Left lung (tissue), 14 donors: ENCODE measurements at places on chromosomes 7 and 10.

DNA sequence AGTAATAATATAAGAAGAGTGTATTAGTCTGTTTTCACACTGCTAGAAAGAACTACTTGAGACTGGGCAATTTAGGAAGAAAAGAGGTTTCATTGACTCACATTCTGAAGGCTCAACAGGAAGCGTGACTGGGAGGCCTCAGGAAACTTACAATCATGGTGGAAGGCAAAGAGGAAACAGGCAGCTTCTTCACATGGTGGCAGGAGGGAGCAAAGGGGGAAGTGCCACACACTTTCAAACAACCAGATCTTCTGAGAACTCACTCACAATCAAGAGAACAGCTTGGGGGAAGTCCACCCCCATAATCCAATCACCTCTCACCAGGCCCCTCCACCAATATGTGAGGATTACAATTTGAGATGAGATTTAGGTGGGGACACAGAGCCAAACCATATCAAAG is 212.5 kb upstream of the HDAC9 start:
- H3K27me3 ChIP-seq, result no peaks in the 10 kb centered on the region
- H3K4me1 ChIP-seq, result no peaks in the 10 kb centered on the region
- no peak for DNase-seq
- H3K36me3 ChIP-seq, result no peaks in the 10 kb centered on the region
- H3K4me3 ChIP-seq, result no peak overlapping the region

DNA sequence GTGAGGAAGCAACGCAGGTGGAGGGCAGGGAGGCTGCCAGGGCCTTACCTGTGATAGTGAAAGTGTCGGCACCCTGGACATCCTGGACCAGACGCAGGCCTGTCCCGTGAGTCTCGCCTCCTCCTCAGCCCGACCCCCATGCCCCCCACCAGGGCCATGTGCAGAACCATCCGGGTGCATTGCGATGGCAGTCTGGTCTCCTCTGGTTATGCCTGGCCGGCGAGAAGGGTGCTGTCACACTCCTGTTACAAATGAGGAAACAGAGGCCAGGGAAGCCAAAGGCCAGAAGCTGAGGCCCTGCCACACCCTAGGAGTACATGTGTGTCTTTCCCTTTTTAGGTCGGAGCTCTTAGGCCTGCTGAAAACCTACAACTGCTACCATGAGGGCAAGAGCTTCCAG is 7.2 kb downstream of the DEPP1 start:
- H3K27ac ChIP-seq, result no peak overlapping the region
- H3K4me1 ChIP-seq, result peaks cover 90% of the 10 kb centered on the region
- H3K4me3 ChIP-seq, result no peak overlapping the region
- DNase-seq, result no peak
- no peaks in the 10 kb centered on the region for H3K27me3 ChIP-seq
- H3K36me3 ChIP-seq, result no peaks in the 10 kb centered on the region

DNA sequence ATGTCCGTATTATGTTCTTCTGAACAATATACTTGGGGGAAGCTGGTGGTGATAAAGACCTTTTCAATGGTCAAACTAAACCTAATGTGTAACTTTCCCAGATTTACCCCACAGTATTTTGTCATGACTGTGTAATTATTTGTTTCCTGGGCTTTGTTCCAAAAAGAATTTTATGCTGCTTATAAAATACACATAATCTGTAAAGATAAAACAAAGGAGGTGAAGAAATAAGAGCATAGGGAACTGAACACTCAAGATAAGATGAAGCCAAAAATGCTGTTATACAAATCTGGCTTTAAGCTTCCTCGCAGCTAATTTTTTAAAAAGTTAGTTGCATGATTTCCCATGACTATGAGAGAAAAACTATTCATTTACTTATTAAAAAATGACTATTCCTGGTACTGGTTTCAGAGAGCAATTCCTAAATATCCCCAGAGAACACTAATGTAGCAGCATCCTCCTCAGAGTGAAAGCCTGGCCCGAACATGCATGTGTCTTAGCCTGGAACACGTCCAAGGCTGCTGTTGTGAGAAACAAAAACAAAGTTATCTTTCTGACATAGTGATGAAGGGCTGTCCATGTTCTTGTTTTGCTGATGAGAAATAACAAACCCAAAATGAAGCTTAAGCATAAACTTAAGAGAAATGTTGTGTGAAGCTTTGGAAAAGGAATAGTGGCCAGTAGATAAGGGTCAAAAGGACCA is 33.9 kb downstream of the MALSU1 start:
- peak; percentile 93 for DNase-seq
- peaks cover 29% of the 10 kb centered on the region for H3K4me1 ChIP-seq
- H3K27me3 ChIP-seq, result no peaks in the 10 kb centered on the region
- no peak overlapping the region for H3K4me3 ChIP-seq
- H3K27ac ChIP-seq, result peak overlapping the region; percentile 49

- no peaks in the 10 kb centered on the region for H3K27me3 ChIP-seq
- H3K27ac ChIP-seq, result no peak overlapping the region
- no peak overlapping the region for H3K4me3 ChIP-seq
- H3K4me1 ChIP-seq, result no peaks in the 10 kb centered on the region
- H3K36me3 ChIP-seq, result no peaks in the 10 kb centered on the region
Observed at GRCh38 chr10:116104210-116104932, 168.6 kb downstream of the GFRA1 start.

DNA sequence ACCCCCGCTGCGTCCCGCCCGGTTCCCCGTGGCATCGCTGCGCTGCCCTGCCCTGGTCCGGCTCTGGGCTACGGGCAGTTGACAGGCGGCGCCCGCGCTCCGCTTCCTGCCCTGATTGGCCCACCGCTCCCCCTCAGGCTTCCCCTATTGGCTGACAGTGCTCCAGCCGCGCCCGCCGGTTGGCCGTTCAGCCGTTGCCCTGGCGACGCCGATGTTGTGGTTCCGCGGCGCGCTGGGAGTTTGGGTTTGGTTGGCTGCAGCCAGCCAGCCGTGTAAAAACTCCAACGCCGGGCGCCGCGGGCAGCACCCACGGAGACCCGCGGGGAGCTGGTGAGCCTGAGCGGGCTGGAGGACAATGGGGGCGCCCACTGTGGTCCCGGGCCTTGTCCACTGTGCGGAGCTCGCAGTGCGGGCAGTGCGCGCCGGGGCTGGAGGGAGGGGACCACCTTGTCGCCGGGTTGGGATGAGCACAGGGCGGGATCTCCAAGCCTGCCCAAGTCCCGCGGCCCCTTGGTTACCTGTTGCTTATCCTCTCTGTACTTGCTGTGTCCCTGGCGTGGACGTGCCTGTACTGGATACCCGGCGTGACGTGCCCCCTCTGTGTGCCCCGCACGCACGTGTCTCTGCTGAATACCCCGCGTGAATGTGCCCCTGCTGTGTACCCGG is at the start of gene C7orf57:
Gene C7orf57, plus strand, starts transcription at position 243 of the 666 bp plus-strand sequence. CDS start 766 bp downstream, outside the sequence.
- H3K4me3 ChIP-seq, result peak within 1 kb of the TSS; percentile 41
- peak; percentile 97 for DNase-seq
- H3K27me3 ChIP-seq, result peaks cover 26% of the 10 kb centered on the region
- peaks cover 9% of the 10 kb centered on the region for H3K4me1 ChIP-seq

GRCh38 chr7:44639671-44640321 is 33.4 kb downstream of the OGDH start:
- no peaks in the 10 kb centered on the region for H3K36me3 ChIP-seq
- peak overlapping the region; percentile 84 for H3K27ac ChIP-seq
- DNase-seq, result peak; percentile 58
- no peaks in the 10 kb centered on the region for H3K27me3 ChIP-seq
- peaks cover 69% of the 10 kb centered on the region for H3K4me1 ChIP-seq
- H3K4me3 ChIP-seq, result no peak overlapping the region

DNA sequence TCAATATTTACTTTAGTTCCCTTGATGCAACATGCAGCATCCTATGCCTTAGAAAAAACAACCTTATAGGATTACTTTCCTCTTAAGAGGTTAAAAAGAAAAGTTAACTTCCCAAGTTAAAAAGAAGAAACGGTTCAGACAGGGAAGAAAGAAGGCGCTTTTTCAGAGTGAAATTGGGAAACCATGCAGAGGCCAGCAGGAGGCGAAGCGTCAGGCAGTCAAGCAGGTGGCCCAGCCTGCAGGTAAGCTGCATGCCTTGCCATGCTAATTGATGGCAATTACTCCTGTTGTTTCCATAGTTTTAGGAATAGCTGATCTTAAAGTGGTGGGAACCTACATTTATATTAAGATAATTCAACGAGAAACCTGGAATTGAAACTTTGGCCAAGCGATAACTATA is 302.6 kb upstream of the SP4 start:
- no peaks in the 10 kb centered on the region for H3K27me3 ChIP-seq
- no peaks in the 10 kb centered on the region for H3K36me3 ChIP-seq
- DNase-seq, result no peak
- H3K27ac ChIP-seq, result no peak overlapping the region
- no peak overlapping the region for H3K4me3 ChIP-seq

DNA sequence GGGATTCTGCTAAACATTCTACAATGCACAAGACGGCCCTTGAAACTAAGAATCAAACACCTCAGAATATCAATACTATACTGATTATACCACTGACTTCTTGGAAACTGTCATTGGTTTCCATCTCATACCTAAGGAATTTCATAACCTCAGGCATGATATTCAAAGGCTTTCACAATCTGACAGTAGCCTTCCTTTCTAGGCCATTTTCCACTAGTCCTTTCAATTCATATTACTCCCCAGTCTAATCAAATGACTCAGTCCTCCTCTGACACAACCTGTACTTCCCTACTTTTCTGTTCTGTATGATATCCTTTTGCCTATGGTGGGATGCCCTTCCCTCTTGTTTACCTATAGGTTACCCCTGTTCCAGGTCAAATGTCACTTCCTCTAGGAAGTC is 48.3 kb downstream of the CSTF2T start:
- H3K27me3 ChIP-seq, result no peaks in the 10 kb centered on the region
- H3K27ac ChIP-seq, result no peak overlapping the region
- H3K4me1 ChIP-seq, result no peaks in the 10 kb centered on the region
- no peaks in the 10 kb centered on the region for H3K36me3 ChIP-seq
- no peak overlapping the region for H3K4me3 ChIP-seq
